Stimulated activated CD8-positive, alpha-beta memory T cell treated with anti-CD3 and anti-CD28 coated beads, Interleukin-4, amount 100 ng/mL, for 4 hours (primary cell): ENCODE measurements at places on chromosomes 3 and 15.

GRCh38 chr3:28019740-28020139 is 221.7 kb upstream of the CMC1 start:
- no peak for DNase-seq

DNA sequence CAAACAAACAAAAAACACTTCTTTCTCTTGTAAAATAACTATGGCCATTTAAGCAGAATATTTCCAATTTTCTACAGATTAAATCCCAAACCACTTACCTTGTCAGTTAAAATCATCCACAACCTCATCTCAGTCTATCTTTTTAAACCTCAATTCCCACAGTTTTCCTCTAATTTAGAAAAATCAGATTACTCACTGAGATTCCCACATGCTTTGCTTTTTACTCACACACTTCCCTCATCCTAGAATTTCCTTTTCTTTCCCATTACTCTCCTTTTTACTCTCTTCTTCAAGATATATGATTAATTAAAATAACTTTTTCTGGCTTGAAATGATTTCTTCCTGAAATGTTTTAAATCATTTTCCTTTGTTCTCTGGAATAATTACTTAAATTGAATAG is 790.7 kb downstream of the ROBO1 start:
- no peak for DNase-seq

DNA sequence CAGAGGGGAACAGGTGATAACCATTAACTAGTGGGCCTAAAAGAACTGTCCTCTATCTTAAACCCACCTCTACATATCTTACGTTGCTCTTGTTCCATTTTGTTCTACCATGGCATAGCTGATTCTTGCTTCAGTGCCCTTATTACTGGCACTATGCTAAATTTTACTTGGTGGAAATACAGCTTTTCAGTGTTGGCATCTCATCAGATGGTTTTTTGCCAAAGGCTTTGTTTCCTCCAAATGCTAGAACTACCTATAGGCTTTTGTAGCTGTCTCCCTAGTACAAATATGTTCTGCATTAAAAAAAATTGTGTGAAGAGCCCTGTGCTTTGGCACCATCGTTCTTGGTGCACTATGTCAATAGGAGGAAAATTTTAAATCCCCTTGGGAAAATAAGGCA is 145.0 kb upstream of the ZBTB20 start:
- no peak for DNase-seq

- DNase-seq = no peak
Measured at GRCh38 chr3:160012108-160012507, 23.5 kb downstream of the IL12A start.

- no peak for DNase-seq
Measured at GRCh38 chr3:44228900-44229299, 12.8 kb upstream of the TOPAZ1 start.

DNA sequence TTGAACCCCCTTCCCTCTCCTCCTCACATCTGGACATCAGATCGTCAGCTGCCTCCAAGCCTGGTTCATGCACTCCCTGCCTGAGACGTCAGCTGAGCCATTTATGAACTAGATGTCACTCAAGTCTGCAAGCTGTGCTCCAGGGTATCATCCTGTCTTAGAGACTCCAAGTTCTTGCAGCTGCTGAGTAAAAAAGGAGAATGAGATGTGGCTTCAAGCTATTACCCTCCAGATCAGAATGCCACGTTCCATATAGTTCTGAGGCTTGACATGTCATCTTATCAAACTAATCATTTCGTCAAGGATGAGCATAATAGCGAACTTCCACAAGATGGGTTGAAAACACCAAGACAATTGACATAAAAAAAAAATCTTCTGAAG is 766.3 kb downstream of the TBL1XR1 start:
- DNase-seq = no peak

DNA sequence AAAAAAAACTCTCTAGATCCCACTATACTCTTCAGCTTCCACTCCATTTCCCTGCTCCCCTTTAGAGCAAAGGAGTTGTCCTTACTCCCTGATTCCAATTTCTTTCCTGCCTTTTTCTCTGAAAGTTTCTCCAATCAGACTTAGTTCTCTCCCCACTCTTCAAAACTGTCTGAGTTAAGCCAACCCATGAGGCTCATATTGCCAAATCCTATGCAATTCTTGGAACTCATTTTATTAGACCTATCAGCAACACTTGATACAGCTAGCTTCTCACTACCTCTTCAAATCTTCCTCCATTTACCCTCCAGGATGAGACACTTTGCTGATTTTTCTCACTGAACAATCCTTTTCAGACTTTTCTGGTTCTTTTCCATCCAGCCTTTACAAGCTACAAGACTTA is 233.1 kb downstream of the THRB start:
- no peak for DNase-seq

- DNase-seq = no peak
Measured at GRCh38 chr15:51186181-51186705, 91.5 kb upstream of the TNFAIP8L3 start.

GRCh38 chr15:56244811-56245576 is 1.3 kb upstream of the RFX7 start:
- no peak for DNase-seq

DNA sequence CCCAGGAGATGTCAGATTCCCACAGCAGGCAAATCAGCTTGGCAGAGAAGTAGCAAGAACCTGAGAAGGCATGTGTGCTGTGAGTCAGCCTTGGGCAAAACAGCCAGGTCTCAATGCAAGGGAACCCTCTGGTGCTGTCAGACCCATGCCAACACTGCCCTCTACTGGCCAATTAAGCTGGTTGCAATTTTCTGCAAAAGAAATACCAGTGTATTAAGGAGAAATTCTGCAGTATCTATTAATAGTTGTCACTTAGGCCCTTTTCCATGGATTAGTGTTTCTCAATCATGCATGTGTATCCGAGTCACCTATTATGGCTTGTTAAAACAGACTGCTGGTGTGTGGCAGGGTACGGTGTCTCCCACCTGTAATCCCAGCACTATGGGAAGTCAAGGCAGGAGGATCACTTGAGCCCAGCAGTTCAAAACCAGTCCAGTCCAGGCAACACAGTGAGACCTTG is 26.2 kb downstream of the MAP4 start:
- peak; percentile 41 for DNase-seq

- DNase-seq = no peak
Measured at GRCh38 chr3:23863060-23863459, 53.7 kb downstream of the NKIRAS1 start.

DNA sequence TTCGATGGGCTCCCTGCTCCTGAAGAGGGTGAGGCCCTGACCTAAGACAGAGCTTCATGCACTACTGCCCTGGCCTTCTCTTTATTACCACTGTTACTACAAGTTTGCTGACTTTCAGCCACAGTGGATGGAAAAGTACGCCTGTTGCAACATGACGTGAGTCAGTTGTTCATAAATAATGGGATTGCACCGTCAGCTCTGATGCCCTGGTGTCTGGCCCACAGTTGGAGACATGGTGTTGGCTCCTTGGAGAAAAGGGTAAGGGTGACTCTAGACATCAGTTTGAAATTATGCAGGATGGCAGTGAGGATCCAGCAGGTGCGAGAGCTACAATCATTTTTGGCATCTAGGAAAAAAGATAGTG is 5.5 kb downstream of the PAQR5 start:
- no peak for DNase-seq

GRCh38 chr3:17573396-17573795 is 169.0 kb downstream of the TBC1D5 start:
- DNase-seq = no peak

DNA sequence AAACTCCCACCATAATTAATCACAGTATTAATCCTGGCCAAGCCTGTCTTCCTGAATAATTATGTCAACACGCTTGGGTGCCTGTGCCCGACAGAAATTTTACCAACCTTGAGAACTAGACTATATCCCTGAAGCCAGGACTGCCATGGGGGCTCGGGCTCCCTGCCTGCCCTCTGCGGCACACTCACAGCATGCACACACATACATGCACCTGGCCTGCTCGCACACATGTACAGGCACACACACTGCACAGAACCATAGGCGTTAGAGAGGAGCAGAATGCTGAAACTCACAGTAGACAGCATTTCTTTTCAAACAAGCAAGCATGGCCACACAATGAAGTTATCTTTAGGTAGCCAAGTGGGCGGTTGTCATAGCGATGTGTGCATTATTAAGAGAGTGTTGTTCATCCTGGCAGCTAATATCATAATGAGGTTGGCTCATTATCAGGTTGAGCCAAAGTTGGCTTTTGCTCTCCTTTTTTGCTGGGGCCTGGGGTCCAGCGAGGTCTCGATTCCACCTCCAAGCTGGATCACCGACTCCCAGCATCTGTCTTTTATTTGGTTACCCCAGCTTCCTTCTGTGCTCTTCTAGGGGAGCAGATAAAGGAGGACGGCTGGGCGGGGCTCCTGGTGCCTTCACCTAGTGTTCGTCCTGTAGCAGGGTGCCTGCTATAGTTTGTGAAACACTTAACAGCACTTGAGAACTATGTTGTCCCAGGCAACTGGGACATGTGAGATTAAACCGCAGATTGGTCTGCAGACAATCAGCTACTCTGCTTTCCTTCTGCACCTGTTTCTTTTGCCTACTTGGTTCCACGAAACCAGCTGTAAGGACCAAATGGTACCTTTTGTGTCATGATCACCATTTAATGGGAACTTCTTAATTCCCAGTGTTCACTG is 91.4 kb downstream of the ZNF621 start:
- DNase-seq = no peak

DNA sequence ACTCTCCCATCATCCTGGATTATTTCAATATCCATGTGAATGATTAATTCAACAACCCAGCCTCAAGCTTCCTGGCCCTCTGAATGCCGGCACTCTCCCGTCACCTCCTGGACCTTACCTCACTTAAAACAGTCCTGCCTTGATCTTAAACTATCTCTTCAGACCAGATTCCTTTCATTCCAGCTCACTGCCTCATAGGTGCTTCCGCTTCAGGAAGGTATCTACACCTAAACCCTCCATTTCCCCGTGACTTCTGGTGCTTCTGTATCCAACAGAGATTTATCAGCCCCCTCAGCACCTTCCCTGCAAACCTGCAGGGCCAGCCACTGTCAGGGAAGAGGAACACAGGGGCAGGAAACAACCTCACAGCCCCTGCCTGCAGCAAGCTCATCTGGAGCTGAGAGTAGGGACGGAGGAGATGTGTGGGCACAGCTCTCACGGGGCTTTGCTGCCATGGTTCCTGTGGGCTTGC is 98.9 kb upstream of the TJP1 start:
- no peak for DNase-seq

DNA sequence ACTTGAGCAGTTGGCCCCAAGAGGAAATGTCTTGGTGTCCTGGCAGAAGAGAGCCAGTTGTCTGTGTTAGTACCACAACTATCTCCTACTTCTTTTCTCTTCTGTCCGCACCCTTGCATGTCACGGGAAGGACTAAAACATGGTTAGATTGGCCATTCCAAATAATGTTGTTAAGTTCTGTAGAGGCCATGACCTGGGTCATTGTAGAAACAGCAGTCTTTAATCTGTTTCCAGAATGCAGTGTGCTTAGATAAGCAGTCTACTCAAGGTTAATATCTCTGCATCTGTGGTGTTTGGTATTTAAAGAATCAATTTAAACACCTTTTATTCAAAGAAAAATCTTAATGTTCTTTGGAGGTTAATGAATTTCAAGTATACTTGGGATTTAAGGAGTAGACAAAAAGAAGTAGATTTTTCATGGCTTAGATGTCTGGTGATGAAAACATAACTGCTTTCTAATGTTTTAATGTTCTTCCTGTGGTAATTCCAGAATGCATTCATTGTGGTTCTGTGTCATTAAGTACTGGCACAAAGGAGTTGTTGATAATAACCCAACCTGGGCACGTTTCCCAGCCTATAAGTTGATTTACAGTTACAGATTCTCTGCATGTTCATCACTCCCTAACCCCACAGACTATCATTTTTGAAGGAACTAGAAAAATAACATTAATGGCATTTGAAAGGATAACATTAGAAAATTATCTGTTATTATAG is 58.9 kb downstream of the TMEM108 start:
- no peak for DNase-seq

DNA sequence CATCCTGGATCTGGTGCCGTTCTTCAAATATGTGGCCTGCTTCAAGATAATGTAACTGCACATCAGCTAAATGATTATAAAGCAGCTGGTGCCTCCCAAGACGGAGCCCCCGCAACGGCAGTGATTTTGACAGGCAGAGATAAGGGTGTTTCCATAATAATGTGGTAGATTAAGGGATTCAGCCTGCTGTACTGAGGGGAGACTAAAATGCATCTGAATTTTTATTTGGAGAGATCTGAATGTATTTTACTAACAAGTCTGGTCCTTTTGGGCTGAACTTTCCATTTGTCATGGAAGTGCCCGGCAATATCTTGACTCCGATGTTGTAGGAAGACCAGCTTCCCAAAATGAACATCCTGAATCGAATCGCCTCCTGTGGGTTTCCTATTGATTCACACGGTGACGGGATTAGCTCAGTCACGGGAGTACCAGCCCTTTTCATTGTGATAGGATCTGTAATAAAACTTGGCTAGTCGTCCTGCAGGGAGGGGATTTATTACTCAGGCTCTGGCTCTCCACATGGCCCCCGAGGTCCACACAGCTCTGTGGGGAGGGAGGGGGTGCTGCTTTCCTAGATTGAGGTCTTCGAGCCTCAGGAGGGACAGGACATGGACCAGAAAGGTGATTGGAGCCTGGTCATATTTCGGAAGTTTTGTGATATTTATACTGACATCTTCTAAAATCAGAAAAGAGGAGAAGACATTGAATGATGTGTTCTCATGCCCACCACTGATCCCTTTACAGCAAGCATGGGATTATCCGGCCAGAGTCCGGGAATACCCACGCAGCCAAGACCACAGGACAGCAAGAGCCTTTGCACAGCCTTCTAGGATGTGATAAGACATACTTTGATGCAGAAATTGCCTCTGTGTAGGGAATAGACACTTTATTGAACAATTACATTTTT is 2.5 kb upstream of the PCSK6 start:
- no peak for DNase-seq

DNA sequence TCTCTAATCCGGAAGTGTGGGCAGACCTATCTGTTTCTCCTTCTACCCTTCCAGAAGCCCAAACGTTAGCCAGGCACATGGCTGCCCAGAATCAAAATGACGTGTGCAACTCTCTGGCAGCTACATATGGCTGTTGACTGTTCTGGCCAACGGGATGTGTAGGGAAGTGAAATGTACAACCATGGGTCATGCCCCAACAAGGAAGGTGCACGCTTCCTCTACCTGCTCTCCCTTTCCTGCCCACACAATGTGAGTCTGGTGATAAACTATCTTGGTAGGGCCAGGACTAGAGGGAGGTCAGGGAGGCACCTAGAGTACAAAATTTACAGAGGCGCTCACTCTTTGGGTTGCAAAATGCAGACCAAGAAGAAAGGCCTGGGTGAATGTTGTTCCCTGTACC is 495.9 kb upstream of the PROK2 start:
- no peak for DNase-seq

DNA sequence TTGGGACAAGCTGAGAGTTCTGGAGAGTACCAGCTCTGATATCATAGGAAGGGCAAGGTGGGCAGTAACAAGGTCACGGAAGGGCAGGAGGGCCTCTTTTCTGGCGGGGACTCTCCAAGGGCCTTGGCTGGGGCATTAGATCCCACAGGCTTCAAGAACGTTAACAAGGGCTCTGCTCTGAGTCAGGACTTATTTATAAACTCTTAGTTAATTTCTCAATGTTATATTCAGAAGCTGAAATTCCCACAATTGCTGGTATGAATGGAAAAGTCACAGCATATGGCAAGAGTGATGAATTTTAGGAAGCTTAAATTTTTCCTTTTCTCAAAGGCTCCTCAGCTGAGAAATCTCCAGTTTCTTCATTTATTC is 320.2 kb upstream of the TBC1D5 start:
- DNase-seq = no peak
